ENCODE measurements at places on chromosomes 3 and 15. TPM values are rescaled to one million over a fixed set of nuclear protein-coding genes. Genes with fewer than 3 reads are reported as not detected.

DNA sequence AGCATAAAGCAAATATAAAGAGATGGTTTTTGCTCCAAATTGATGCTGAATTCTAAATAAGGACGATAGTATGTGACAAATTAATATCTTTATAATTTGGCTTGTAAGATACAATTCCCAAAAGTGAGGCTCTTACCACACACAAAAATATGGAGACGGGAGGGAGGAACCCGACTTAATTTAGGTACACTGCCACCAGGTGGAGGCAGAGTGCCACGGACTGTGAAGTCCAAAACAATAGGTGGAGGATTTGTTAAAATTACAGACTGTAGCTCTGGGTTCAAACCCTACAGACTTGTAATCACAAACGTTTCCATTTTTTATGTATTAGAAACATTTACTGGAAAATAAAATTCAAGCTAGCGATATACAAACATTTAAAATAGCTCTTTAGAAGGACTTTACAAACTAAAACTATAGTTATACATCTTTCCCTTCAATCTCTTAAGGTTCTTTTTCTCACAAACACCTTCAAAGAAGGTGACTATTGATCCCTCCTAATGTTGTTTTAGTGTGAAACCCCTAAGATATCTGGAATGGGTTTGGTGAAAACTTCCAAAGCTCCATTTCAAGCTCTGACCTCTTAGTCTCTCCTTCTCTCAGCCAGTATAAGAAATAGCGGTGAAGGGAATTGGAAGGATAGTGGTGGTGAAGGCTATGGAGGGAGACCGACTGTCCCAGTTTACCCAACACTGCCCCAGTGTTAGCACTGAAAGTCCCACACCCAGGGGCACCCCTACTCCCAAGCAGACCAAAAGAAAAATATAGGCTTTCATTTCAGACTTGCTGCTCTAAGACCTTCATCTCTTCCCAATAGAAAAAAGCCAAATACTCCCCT, 89.7 kb downstream of the AQP9 start:
- peak; percentile 69 for DNase-seq

ARGFX gene
- not detected for total RNA-seq

DNA sequence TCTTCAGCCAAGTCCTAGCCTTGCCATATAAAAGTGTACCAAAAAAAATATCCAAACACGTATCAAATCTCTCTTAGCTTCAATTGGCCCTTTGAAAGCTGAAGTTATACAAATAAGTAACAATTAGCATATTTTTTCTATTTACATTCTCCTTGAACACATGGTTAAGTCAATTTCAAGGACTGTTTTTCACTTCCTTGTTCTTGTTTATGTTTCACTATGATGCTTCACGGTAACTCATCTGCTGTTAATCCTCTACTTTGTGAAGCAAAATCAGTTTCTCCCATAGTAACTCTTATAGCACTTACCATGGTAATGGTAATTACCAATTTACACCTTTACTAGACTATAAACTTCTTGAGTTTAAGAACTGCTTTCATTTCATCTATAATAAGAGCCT, 10.6 kb upstream of the SPRED1 start:
- no peak for DNase-seq

DNA sequence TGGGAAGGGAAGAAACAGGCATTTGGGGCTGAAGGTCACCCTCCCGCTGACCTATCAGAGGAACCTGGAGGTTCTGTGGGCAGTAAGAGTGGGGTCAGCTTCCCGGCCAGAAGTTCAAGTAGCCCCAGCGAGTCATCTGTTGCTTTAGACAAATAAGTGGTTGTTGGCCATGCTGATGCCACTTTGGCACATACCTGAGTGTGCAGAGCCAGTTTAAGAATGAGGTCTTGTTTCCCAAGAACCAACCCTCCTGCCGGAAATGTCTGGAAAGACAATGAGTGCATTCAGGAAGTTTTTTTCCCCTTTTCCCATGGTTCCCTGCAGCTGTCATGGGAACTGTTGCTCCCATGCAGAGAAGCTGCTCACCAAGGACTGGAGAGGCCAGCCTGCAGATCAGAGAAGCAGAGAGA, 166.7 kb downstream of the ZNF621 start:
- DNase-seq, result no peak

- DNase-seq, result no peak
Measured at GRCh38 chr15:38705436-38706219, 141.0 kb upstream of the RASGRP1 start.

GRCh38 chr15:59150185-59150584, 45.2 kb downstream of the CCNB2 start:
- no peak for DNase-seq

GOLGA6D gene
- total RNA-seq, result not detected

- no peak for DNase-seq
Measured at GRCh38 chr3:184806567-184807271, 5.2 kb upstream of the VPS8 start.

Data from PC-9 (cell line).